Activated naive CD4-positive, alpha-beta T cell treated with anti-CD3 and anti-CD28 coated beads for 36 hours (primary cell): ENCODE measurements at places on chromosomes 3 and 15. TPM values are rescaled to one million over a fixed set of nuclear protein-coding genes. Genes with fewer than 3 reads are reported as not detected.

The SEMA3B gene
- 0.33 TPM for total RNA-seq

DNA sequence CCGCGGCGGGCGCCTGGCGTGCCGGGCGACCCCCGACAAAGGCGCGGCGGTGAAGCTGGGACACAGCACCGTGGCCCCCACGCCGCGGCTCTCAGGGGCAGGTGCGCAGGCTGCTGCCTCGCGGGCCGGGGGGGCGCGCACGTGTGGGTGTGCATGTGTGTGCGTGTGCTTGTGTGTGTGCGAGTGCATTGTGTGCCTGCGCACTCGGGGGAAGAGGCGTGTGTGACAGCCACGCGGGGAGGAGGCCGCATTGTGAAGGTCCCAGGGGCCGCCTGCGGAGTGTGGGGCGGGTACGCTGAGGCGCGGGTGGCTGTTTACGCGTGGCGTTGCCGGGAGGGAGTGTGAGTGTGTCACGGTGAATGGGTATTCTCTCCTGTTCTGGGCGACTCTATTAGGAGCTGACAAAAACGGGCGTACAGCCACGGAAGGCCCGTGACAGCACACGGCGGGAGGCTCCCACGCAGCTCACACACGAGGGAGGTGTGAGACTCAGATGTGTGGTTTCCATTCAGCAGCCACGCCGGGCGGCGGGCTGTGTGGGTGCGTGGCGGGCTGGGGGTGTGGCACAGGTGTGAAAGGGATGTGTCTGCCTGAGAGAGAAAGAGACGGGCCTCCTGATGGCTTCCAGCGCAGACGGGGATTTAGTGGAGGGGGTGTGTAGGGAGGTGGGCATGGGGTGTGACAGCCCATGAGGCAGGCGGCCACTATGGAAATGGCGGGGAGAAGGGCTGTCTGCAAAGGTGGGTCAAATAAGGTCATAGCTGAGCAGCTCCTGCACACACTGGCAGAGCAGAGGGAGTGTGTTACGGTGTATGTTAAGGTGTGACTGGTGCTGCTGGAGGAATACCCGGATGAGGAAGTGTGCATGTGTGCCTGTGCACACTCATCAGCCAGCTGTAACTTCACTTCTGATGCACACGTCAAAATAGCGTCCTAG lies 750 bp downstream of the PODXL2 start:
- DNase-seq, result peak; percentile 33

- DNase-seq, result no peak
Observed at GRCh38 chr3:11716573-11717290, 73.0 kb upstream of the VGLL4 start.

The ERC2 gene
- total RNA-seq, result 0.12 TPM
